NAMALWA (cell line): ENCODE measurements at places on chromosomes 16 and 17.

DNA sequence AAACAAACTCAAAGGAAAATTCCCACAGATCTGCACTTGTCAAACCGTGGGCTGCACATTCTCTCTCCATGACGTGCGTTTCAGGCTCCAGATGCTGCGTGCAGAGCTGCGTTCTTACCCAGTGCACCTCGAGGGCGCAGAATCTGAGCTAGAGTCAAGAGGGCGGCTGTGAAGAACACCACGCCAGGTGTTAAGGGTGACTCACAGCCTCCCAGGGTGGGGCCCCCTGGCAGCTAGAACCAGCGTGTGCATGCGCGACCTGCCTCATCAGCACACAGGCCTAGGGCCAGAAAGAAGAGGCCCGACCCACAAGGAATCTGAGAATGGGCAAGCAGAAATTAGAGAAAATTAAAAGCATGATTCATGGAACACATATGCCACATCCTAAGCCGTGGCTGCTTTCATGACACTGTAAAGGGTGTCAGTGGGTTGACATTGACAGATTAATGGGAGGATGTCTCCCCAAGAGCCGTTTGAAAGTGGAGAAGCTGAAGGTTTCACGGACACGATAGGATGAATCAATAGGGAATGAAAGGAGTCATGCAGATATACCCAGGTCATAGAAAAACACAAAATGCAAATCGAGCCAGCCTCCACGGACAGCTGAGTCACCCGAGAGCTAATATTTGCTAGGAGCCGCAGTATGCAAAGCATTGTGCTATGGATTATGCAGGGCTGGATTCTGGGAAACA, 29.0 kb downstream of the MARCHF10 start:
- DNase-seq = no peak

GRCh38 chr16:12837291-12837690, 33.6 kb upstream of the CPPED1 start:
- DNase-seq = no peak

DNA sequence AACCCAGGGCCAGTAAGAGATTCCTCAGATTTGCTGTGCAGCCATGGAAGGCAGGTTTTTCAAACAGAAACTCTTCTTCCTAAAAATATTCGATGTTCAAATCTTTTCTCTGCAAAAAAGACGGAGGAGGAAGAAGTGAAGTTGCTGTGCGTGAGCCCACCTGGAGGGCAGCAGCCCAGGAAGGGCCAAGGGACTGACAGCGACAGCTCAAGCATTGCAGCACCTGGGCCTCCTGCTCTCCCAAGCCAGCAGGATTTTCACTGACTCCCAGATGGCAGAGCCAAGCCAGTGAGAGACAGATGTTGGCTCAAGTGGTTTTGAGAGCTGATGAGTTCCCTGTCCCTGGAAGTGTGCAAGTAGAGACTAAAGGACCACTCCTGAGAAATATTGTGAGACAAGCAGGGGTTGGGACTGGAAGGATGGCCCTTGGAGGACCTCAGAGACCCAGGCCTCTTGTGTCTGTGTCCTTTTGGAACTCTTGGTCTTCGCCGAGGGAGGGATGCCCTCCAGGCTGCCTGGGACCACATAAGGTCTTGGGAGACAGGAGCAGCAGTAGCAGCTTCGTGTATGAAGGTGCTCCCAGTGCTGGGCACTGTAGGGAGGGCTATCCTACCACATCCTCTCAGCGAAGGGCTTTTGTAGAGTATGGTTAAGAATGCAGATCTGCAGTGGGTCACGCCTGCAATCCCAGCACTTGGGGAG, 29.3 kb upstream of the TNFRSF13B start:
- no peak for DNase-seq

DNA sequence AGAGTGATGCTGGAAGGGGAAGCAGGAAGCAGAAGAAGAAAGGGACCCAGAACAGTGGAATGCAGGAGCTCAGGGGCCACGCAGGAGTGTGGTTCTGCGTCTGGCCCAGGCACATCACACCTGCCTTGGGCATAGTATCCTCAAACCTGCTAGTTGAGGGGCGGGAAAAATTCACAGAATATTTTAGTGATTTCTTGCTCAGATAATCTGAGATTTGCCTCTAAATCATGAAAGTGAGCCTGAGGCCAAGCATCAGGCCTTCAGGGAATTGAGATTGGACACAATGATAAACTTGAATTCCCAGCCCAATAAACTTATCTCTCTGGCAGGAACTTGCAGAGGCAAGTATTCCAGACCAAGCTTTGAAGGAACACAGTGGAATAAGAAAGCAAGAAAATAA, 48.5 kb upstream of the CCL2 start:
- no peak for DNase-seq

- DNase-seq = peak; percentile 11
Measured at GRCh38 chr17:79490530-79490929, 120.3 kb downstream of the RBFOX3 start.

GRCh38 chr17:46910179-46910927, 12.6 kb upstream of the GOSR2 start:
- DNase-seq = no peak

DNA sequence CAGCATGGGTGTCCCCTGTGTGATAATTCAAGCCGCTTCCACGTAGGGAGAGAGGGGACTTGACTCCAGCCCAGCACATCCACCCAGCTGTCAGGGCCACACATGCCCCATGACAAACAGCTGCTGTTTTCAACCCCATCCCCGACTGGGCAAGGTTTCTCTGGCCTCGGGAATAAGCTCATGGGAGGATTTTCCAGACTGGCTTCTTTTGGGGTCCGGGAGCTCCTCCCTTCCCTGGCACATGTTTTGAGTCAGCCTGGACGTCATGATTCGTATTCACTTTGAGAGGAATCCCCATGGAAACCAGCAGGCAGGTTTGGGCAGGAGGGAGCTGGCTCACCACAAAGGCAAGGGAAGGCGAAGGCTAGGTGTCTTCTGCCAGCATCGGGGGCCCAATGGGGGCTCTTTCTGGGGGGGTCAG, 156.4 kb downstream of the CMIP start:
- no peak for DNase-seq
